ENCODE measurements at places on chromosomes 7 and 10. TPM values are rescaled to one million over a fixed set of nuclear protein-coding genes. Genes with fewer than 3 reads are reported as not detected.

The MUC12 gene
- total RNA-seq, result 1.3 TPM

- DNase-seq, result no peak
- H3K27me3 ChIP-seq, result peaks cover 2% of the 10 kb centered on the region
- no peak overlapping the region for H3K4me3 ChIP-seq
- no peak overlapping the region for H3K27ac ChIP-seq
These were observed 36.7 kb downstream of the ZNF138 start for GRCh38 chr7:64830926-64831325.

DNA sequence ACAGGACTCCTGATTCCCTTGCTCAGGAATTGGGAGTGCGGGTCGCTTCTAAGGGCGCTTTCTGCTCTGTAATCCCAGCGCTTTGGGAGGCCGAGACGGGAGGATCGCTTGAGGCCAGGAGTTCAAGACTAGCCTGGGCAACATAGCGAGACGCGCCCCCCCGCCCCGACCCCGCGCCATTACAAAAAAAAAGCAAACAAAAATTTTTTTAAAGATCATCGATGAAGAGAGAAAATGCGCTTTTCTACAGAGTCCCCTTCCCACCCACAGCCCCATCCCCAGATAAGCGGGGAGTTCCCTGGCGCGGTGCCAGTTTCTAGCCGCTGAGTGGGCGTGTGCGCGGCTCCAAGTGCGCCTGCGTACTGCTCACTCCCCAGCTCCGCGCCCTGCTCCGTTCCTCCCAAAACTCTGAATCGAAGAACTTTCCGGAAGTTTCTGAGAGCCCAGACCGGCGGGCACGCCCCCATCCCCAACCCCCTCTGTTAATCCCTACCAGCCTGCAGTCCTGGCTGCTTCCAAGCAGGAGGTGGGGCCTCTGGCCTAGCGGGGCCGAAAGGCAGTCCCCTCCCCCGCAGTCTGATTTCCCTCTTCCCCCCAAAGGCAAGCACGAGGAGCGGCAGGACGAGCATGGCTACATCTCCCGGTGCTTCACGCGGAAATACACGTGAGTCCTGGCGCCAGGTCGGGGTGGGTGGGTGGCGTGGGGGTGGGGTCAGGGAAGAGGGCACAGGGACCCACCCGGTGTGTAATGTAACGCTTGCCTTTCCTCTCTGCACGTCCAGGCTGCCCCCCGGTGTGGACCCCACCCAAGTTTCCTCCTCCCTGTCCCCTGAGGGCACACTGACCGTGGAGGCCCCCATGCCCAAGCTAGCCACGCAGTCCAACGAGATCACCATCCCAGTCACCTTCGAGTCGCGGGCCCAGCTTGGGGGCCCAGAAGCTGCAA is 1.0 kb downstream of the HSPB1 start:
- DNase-seq, result peak; percentile 86
- peak overlapping the region; percentile 18 for H3K27ac ChIP-seq
- peaks cover 18% of the 10 kb centered on the region for H3K27me3 ChIP-seq
- H3K4me1 ChIP-seq, result peaks cover 20% of the 10 kb centered on the region
- H3K36me3 ChIP-seq, result peaks cover 5% of the 10 kb centered on the region

GRCh38 chr10:84685047-84685660 is 356.8 kb downstream of the CCSER2 start:
- no peak overlapping the region for H3K4me3 ChIP-seq
- H3K36me3 ChIP-seq, result no peaks in the 10 kb centered on the region
- no peaks in the 10 kb centered on the region for H3K27me3 ChIP-seq
- no peak overlapping the region for H3K27ac ChIP-seq
- no peak for DNase-seq
- H3K4me1 ChIP-seq, result no peaks in the 10 kb centered on the region

The SPDYE17 gene
- total RNA-seq, result not detected

GRCh38 chr7:123749537-123749857 is 694 bp upstream of the WASL start:
- H3K4me3 ChIP-seq, result peak overlapping the region; percentile 95
- peaks cover 10% of the 10 kb centered on the region for H3K27me3 ChIP-seq
- peaks cover 32% of the 10 kb centered on the region for H3K4me1 ChIP-seq
- no peak for DNase-seq

GRCh38 chr10:110487411-110488331 is 10.0 kb upstream of the DUSP5 start:
- H3K4me1 ChIP-seq, result peaks cover 42% of the 10 kb centered on the region
- peaks cover 1% of the 10 kb centered on the region for H3K27me3 ChIP-seq
- H3K4me3 ChIP-seq, result no peak overlapping the region
- DNase-seq, result no peak
- no peaks in the 10 kb centered on the region for H3K36me3 ChIP-seq

DNA sequence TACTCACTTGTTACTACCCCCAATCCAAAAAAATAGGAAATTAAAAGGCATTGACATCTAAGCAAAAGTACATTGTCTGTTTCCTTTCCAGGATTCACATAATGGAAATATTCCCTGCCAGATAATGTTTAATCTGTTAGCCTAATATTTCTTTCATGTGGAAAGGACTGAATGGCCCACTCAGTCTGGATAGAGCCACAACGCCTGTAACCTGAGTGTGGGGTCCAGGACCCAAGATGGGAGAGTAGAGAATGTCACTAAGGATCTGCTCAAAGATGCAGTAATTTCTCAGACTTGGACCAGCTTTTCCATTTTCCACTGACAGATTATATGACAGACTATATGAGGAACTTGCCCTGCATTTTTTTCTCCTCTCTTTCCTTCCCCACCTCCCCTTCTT is 1088.9 kb downstream of the KCNMA1 start:
- H3K4me3 ChIP-seq, result no peak overlapping the region
- no peak for DNase-seq
- H3K36me3 ChIP-seq, result no peaks in the 10 kb centered on the region
- H3K4me1 ChIP-seq, result peaks cover 4% of the 10 kb centered on the region

The KLF6 gene
- 328 TPM for total RNA-seq

The FAM204A gene
- 77.4 TPM for total RNA-seq

Measured in endothelial cell (in vitro differentiated cells).